Stimulated activated CD8-positive, alpha-beta memory T cell treated with anti-CD3 and anti-CD28 coated beads, Interleukin-12 subunit alpha, Interleukin-12 subunit beta, amount 100 ng/mL, for 4 hours (primary cell): ENCODE measurements at places on chromosomes 4 and X.

GRCh38 chrX:106894392-106894909 lies 8.7 kb downstream of the RIPPLY1 start:
- no peak for DNase-seq

GRCh38 chrX:28158019-28158777 lies 176.9 kb upstream of the DCAF8L1 start:
- no peak for DNase-seq

- DNase-seq = no peak
Measured at GRCh38 chr4:126701756-126702155, 931.0 kb upstream of the INTU start.

- DNase-seq = no peak
Measured at GRCh38 chr4:73341454-73341853, 62.6 kb upstream of the ALB start.

DNA sequence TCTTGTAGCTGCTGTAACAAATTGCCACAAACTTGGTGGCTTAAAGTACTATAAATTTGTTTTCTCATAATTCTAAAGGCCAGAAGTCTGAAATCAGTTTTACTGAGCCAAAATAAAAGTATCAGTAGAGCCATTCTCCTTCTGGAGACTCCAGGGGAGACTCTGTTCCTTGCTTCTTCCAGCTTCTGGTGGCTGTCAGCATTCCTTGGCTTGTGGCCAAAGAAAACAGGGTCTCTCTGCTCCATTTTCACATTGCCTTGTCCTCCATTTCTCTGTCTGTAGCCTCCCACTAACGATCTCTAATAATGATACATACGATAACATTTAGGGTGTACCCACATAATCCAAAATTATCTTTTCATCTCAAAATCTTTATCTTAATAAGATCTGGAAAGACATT lies 200.4 kb downstream of the MAB21L2 start:
- no peak for DNase-seq
